ENCODE measurements at places on chromosomes 7 and 10.

DNA sequence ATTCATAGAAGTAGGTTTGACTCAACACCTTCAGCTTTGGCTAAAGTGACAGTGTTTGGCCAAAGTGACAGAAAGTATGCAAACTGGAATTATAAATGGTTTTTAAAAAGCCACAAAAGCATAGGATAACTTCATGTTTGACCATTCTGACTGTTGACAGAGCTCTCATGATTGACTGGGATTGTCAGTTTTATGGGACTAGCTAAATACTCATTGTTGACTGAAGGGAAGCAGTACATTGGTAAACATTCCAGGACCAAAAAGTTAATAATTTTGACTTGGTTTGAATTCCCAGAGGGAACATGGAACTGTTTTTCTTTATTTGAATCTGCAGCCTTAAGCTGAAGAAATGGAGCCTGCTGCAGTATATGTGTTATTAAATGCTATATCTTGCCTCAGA is 84.6 kb upstream of the STEAP4 start:
- no peak for DNase-seq

GRCh38 chr10:131127138-131127589 is 184.4 kb downstream of the TCERG1L start:
- DNase-seq, result no peak

DNA sequence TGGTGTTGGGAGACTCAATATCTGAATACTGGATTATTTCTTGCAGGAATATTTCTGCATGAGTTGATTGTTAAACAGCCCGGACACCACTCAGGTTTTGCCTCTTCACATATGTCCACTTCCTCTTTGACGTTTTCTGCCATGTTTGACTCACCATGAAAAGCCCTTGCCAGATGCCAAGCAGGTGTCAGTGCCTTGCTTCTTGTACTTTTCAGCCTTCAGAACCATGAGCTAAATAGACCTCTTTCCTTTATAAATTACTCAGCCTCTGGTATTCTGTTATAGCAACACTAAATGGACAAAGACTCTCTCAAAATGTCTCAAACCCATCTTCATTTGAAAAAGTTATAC is 24.7 kb upstream of the MACC1 start:
- no peak for DNase-seq

DNA sequence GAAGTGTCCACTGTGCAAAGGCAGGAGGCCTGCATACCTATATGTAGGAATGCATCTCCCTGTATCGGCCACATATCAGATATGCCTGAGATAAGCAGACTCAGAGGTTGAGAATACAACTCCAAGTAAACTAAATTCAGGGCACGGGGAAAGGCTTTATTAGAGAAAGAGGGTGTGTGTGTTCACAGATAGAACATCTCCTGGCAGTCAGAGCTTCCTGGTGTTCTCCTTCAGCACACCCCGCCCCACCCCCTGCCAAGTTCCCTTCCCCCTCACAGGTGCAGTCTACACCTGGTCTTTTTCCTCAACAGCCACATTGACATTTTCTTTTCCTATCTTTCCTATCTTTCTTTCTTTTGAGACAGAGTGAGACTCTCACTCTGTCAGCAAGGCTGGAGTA is 17.1 kb downstream of the GBX1 start:
- no peak for DNase-seq

DNA sequence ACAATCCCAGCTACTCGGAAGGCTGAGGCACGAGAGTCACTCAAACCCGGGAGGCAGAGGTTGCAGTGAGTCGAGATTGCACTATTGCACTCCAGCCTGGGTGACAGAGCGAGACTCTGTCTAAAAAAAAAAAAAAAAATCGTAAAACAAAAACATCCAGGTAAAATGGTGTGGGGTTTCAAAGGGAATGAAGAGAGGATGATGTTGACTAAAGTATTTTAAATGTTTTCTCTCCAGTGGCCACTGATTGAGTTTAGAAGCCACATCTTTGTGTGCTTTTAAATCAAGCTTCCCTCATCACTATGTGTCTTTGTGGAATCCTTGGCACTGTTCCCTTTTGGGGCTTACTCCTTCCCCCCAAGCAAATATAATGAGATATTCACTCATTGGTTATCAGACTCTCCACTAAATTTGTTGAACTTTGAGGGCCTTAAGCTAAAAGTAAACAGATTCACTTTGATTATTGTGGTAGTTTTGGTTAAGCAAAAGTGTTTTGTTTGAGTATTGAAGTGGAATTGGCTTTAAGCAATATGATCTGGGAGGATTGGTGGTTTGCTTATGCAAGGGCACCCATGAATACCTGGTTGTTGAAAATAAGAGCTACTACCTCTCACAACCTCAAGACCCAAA is 162.9 kb downstream of the CDK14 start:
- no peak for DNase-seq

- DNase-seq, result no peak
Measured at GRCh38 chr10:33955676-33956075, 621.2 kb upstream of the NRP1 start.

DNA sequence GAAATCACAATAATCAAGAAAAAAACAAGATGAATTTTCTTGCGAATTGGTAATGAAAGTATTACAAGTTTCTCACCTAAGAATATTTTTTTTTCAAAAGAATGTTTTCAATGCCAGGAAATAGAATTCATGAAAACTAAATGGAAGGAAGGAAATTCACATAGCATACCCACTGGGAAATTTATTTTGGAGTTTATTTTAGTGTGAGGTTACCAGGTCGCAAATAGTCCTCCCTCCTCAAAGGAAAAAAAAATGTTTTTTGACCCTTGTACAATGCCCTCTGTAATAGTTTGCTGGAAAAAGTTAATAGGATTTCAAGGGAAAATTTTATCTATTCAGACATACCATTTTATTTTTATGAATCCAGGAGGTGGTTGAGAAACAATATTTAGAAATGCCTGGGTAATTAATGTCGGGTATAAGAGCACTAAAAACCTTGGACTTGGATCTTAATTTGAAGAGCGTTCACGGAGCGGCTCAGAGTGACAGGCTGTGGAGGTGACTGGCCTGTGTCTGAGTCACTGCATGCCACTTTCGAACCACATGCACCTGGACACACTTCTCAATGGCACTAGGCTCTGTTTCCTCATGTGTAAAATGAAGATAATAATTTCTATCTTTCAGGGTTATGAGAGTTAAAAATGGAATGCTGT is 28.2 kb downstream of the CUBN start:
- DNase-seq, result no peak

- no peak for DNase-seq
Measured at GRCh38 chr10:24469993-24470392, 253.7 kb downstream of the ARHGAP21 start.

- DNase-seq, result no peak
Measured at GRCh38 chr7:116665332-116665996, 6.5 kb upstream of the MET start.

GRCh38 chr7:16044645-16045044 is 358.2 kb upstream of the MEOX2 start:
- DNase-seq, result no peak

- DNase-seq, result no peak
Measured at GRCh38 chr10:48249763-48250351, 24.6 kb downstream of the FRMPD2 start.

GRCh38 chr7:116438267-116438666 is 61.3 kb upstream of the CAV2 start:
- no peak for DNase-seq

DNA sequence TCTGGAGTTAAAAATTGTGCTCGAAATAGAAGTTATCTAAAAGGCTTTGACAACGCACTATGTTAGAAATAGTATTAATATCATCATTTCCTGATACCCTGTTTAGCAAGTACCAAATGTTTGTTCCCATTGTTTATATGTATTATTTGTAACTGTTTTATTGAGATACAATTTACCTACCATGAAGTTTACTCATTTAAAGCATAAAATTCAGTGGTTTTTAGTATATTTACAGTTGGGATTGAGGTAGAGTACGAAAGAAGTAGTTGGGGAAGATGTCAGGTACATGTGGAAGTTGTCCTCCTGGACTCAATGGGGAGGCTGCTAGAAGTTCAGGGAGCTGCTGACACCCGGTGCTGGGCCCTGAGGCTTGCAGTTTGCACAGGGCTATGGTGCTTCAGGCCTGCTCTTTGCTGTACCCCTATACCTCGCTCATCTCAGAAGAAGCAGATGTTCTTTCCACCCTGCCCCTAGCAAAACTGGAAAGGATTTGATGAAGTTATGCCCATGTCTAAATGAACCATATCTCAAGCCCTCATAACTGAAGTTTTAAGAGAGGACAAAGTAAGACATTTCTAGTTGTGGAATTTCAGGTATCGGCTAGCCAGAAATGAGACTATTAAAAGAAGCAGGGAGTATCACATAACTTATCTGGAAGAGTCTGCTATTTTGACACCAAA is 25.2 kb upstream of the WNT16 start:
- no peak for DNase-seq

DNA sequence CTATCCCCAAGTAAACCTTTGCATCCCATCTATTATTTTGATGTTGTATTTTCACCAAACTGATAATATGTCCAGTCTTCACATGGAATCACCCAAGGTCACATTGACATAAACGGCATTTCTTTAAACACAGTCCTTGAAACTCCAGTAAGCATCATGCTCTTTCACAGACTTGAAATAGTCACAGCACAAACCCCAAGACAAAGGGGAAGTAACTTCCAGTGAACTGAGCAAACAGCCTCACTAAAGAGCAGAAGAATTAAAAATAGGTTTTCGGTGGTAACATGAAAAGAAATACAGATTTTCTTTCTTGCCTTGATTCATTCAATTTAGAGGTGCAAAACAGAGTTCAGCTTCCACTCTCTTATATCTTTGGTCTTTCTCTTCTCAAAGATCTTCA is 253.7 kb downstream of the SFMBT2 start:
- no peak for DNase-seq

DNA sequence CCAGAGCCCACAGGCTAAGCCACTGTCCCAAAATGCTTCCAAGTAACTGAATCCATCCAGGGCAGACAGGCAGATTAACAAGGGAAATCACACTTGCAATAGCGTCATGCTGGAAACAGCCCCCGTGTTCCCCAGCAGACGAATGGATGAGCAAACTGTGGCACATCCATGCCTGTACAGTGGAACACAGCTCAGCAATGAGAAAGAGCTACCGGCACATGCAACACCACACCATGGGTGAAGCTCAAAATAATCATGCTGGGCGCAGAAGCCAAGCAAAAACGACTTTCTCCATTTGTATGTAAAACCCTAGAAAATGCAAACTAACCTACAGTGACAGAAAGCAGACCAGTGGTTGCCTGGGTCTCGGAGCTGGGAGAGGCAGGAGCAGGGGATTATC is 153.1 kb downstream of the SLIT1 start:
- DNase-seq, result no peak

DNA sequence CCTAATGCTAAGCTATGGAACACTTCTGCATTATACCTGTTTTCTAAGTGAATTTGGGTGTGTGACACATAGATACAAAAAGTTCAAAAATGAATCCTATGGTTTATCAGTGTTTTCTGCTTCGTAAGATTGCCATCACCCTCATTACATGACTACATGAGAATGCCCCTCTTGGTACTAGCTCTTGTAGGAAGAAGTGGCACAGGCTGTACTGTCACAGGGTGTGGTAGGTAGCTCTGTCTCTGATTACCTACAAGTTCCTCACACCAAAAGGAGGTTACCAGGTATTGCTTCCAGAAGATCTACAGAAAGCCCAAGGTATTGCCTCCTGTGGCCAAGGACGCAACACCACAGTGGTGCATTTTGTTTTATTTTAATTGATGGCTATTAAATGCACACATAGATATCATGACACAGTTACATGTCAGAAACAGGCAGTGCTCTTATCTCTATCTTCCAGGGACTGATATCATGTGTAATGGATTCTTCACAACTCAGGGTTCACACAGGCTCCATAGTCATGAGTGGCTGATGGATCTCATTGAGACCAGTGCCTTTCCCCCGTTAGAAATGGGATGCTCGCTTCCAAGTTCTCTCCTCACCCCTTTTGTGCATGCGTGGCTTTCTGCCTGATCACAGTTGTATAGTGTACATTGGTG is 6.6 kb downstream of the OPTN start:
- DNase-seq, result no peak

DNA sequence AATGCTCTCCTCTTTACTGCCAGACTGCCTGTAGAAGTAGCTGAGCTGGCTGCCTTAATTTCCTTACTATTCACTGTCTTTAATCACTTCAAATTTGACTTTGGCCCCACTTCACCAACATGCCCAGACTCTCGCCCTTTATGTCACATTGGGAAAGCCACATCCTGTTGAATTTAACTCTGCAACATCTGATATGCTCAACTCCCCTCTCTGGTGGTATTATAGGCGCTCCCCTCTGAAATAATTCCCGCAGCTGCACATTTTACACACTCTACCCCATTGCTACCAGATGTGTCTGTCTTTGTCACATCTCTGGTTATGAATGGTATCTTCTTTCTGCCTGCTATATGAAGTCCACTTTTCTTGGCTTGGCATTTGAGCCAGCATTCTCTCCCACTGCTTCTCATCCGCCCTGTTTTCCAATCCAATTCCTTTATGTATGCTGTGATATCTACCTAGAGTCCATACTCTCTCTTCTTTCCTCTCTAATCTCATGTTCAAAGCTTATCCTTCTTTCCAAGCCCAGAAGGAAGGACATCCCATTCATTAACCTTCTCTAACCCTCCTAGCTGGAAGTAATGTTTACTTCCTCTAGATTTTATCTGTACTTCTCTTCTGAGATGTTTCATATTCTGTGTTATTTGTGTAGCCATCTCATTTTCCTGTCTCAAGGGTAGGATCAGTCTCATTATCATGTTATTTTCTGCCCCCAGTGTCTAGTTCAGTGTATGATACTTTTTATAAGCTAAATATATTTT is 134.5 kb downstream of the ST7 start:
- no peak for DNase-seq

DNA sequence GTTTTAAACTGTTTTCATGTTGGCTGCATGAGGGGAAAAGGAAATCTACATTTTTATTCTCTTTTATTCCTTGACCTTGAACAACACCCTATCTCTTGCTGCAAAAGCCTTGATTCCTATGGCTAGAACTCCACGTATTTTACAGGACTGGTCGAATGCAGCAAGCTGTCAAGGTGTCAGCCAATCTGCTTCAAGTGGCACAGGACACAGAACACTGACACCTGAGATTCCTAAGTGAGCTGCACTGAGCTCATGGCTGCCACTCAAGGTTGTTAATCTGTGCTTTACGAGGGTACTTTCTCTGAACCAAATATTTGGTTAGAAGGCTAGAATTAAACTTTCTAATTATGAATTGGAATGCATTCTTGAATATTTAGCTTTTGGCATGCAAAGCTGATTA is 349.7 kb upstream of the COBL start:
- no peak for DNase-seq

DNA sequence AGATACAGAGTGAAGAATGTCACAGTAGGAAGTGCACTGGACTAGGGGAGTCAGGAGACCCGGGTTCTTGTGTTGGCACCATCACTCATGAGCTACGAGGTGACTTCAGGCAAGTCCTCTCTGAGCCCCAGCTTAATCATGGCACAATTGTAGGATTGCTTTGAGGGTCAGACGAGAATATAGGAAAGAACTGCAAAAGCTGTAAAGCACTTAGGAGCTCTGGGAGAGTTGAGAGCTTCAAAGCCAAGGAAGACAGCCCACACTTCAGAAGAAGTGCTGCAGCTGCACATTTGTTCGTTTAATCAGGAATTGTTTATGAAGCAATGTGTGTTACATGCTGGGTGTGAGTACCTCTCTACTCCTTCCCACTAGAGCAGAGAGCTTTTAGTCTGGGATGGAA is 4.4 kb downstream of the FBH1 start:
- DNase-seq, result no peak
